SHP77 (cell line): ENCODE measurements at places on chromosomes 11 and 22.
A peak's percentile ranks its signal among the peaks of the same experiment; 100 is the strongest.

GRCh38 chr11:110830747-110831146 lies 118.5 kb upstream of the ARHGAP20 start:
- DNase-seq, result no peak

DNA sequence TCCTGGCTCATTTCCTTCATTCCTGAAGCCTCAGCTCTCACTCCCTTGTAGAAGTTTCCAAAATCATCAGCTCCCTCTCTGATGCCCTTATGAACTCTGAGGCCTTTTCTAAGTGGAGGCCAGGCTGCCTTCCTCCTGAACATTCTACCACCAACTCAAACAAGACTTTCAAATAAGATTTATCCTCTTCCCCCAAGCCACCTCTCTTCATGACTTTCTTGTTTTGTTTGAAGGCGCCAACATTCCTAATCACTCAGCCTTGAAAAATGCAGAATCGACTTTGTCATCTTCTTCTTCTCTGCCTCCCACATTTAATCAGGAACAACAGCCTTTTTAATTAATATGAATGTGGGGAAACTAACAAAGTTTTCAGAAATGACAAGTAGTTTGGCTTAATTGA lies 927.9 kb downstream of the OPCML start:
- no peak for DNase-seq

GRCh38 chr11:60964801-60965200 lies 6.7 kb upstream of the CD6 start:
- DNase-seq, result no peak

GRCh38 chr22:27662359-27663301 lies 138.9 kb downstream of the MN1 start:
- DNase-seq, result no peak

- peak; percentile 83 for DNase-seq
These were observed 124.7 kb upstream of the C11orf58 start for GRCh38 chr11:16613512-16614381.

GRCh38 chr11:67651976-67652781 lies 1.6 kb upstream of the ACY3 start:
- no peak for DNase-seq

- DNase-seq, result no peak
These were observed 4.0 kb downstream of the THAP12 start for GRCh38 chr11:76376746-76377558.

DNA sequence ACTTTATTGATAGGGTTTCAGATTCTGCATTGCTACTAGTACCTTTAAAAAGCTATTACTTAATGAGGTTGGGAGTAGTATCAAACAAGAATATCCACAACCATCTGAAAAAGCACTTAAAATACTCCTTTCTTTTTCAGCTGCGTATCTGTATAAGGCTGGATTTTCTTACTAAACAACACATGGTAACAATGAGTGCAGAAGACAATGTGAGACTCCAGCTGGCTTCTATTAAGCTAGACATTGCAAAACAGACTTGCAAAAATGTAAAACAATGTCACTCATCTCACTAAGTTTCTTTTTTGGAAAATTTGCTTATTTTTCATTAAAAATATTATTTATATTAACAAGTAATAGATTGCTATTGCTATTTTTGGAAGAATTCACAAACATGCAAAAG lies 132.6 kb downstream of the WNT11 start:
- no peak for DNase-seq

- no peak for DNase-seq
These were observed 117.0 kb downstream of the FANCF start for GRCh38 chr11:22508665-22509064.

DNA sequence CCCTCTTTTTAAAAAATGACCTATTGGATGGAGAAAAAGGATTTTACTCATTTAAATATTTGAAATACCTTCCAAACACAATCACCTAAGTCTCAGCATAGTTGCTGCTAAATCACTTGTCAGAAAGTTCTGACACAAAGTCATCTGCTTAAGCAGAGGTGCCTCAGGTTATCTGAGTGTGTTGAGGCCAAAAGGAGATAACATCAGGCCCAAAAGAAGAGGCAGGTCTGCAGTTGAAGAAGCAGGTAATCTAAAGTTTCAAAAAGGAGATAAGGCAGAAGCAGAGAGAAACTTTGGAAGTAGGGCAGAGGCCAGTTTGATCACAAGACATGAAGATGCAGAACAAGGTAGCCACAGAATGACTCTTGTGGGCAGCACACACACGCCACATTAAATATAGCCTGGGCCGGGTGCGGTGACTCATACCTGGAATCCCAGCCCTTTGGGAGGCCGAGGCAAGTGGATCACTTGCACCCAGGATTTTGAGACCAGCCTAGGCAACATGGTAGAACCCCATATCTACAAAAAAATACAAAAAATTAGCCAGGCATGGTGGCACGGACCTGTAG lies 175.7 kb upstream of the API5 start:
- no peak for DNase-seq

DNA sequence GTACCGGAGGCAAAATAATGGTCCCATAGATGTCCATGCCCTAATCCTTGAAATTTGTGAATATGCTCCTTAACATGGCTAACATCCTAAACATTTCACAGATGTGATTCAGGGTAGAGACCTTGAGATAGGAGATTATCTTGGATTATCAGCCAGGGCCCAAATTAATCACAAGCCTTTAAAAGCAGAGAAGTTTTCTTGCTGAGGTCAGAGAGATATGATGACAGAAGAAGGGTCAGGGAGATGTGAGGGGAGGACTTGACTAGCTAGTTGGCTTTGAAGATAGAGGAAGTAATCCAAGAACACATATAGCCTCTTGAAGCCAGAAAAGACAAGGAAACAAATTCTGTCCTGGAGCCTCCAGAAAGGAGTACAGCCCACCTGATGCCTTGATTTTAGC lies 19.1 kb upstream of the FDX1 start:
- DNase-seq, result no peak

- no peak for DNase-seq
These were observed 405.3 kb upstream of the CCDC90B start for GRCh38 chr11:83691451-83691950.

DNA sequence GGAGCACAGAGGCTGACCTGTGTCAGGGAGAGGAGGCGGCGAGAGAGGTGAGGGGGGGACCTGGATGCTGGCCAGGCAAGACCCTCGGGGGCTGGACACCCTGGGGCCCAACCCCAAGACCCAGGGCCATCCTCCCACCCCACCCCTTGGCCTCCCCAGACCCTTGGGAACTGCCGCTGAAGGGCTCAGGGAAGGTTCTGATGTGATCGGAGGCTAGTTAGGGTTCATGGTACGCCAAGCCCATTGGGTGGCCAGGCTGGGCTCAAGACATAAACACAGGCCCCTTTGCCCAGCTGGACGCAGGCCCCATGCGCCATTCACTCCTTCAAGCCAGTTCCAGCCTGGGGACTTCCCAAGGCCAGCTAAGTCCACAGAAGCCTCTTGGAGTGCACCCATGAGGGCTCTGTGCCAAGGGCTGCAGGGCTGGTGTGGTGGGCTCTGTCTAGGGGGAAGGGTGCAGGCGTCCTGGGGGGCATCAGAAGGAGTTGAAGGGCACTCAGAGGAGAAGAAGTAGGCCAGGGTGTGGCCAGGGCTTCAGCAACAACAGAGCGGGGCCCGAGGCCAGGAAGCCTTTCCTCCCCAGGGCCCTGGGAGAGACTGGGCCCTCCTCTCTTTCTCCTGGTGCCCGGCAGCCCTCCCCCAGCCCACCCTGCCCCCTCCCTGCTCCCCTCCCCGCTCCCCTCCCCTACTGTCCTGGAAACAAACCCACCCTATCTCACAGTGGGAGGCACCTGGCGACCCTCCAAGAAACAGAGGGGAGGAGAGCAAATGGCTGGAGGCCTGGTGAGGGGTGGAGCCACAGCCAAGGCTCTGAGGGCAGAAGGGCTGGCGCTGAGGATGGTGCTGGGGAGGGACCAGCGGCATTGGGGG lies 12.9 kb downstream of the TSPAN32 start:
- DNase-seq, result no peak

DNA sequence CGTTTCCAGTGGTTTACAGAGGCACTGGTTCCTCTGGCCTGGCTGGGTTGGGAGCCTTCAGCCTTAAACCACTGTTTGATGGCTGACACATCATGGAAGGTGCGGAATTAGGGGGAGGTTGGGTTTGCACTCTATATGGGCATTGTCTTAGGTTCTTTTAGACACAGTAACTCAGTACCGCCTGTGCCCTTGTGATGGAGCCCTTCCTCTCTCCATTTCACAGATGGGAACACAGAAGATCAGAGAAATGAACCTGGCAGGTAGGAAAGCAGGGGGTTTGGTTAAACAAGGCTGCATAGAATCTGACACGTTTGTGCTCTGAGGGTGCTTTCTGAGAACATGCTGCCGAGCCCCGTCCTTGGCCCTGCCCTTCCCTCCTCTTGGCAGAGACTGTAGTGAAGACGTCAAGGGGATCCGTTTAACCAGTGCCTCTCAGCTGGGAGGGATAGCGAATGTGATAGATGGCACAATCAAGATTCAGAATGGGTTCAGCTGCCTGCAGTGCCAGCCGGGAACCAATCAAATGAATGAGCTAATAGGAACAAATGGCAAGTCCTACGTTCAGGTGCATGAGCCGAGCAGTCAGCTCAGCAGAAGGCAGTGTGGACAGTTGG lies 228.6 kb downstream of the TBC1D22A start:
- no peak for DNase-seq

DNA sequence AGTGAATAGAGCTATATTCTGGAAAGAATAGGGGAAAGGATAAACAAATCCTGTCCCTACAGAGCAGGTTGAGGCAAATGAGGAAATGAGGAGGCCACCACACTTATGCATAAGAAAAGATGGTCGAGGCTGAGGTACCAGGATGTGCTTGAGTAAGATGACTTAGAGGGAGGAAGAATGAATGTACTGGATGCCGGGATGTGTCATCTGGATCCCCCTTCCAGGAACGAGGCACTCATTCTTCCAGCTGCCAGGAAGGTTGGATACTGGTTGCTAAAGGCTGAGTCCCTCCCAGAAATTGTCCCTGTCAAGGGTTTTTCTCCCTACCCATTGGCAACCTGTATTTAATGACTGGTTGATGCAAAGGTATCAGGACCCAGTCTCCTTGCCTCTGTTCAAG lies 31.1 kb upstream of the SYT9 start:
- DNase-seq, result no peak

DNA sequence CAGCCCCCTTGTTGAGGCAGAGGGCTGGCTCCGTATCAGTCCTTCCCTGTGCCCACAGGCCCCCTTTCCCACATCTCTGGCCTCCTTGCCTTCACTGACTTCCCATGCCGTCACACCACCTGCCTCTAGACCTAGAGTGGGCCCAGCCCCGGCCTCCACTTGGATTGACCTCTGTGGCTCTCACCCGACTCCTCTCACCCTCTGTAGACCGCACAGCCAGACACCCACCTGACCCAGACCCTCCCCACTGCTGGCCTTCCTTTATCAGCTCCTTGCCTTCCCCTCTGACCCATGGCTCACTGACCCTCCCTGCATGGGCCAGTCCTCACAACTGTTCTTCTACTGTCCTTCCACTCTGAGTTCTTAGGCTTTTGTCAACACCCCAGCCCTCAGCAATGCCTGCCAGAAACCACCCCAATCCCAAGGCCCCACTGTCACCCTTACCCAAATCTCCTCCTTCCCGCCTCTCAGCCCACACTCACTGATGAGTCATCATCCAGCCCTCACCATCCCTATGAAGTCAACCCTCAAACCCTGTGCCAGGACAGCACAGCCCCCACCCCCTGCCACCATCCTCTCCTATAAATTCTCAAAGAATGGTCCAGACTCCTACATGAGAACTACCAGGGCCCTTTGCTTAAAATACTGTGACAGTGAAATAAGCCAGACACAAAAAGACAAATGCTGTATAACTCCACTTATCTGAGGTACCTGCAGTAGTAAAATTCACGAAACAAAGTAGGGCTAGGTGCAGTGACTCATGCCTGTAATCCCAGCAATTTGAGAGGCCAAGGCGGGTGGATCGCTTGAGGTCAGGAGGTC lies 53.4 kb downstream of the SCGB1A1 start:
- no peak for DNase-seq

DNA sequence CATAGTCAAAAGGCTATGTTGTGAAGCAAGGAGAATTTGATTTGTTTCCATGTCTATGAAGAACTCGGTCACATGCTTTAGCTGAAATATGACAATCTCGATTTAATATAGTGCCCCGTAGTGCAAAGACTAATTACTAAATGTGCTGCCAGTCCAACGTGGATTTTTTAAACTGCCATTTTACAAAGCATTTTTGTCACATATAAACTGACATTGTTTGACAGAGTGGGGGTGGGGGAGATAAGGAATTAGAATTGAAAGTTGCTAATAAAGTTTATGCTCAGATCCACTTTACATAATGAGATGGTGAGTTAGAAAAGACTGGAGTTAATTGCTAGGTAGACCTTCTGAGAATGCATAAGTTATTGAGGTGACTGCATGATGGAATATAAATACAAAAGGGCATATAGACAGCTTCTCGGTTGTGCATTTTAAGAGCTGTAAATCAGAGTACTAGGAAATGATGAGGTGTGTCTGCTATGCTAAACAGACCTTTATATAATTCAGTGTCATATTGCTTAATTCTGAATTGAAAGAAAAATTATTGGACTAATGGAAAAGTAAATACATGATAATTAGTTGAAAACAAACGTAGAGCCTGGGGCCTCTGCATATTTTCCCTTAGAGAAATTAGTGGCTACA lies 158.9 kb upstream of the MTNR1B start:
- no peak for DNase-seq

DNA sequence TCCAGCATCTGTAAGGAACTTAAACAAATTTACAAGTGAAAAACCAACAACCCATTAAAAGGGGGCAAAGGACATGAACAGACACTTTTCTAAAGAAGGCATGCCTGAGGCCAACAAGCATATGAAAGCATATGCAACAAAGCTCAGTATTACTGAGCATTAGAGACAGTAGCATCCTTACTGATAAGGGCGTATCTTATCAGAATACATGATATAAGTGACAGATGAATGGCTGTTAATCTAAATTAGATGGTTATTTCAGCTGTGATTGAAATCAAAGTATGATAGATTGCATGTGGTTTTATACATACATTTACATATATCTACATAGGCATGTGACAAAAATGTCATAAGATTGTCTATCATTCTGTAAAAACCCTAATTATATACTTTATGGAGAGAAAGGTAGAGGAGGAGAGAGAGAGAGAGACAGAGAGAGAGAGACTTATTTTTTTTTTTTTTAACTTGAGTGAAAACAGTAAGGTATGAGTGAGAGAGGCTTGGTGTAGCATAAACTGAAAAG lies 1240.7 kb downstream of the FAM181B start:
- DNase-seq, result no peak

GRCh38 chr11:80255021-80255420 lies 814.2 kb upstream of the TENM4 start:
- no peak for DNase-seq

GRCh38 chr11:4511282-4512245 lies 29.1 kb downstream of the OR52K1 start:
- DNase-seq, result no peak

DNA sequence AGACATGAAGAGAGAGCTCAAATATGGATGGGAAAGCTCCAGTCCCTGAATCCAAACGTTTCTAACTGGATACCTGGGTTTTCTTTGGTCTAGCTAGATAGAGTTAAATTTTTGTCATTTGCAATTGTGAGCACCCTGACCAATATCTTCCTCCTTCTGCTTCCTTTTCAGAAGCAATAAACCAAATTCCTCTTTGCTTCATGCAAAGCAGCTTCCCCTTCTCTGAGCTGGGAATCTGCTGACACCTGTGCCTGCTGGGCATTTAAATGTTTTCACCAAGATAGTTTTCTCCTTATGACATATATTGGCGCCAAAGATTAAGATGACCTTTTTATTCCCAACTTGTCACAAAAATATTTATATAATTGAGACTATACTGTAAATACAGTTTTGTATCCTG lies 27.9 kb upstream of the PAK1 start:
- no peak for DNase-seq

GRCh38 chr22:39135092-39135896 lies 17.2 kb downstream of the CBX7 start:
- peak; percentile 46 for DNase-seq

GRCh38 chr11:128824191-128825049 lies 42.7 kb downstream of the KCNJ1 start:
- DNase-seq, result no peak
